Activated naive CD4-positive, alpha-beta T cell treated with anti-CD3 and anti-CD28 coated beads, Interleukin-2, amount 50 U/mL, for 72 hours (primary cell): ENCODE measurements at places on chromosomes 7 and 10. TPM values are rescaled to one million over a fixed set of nuclear protein-coding genes. Genes with fewer than 3 reads are reported as not detected.

Gene PRKAR2B
- total RNA-seq = 0.71 TPM

Gene AGR3
- not detected for total RNA-seq

Gene CLDN4
- total RNA-seq = 0.57 TPM

Gene PKD2L1
- total RNA-seq = 0.10 TPM

Gene CDC14C
- total RNA-seq = not detected

Gene C10orf67
- total RNA-seq = 1.5 TPM

Gene POMZP3
- 12.3 TPM for total RNA-seq

Gene SMC3
- 70.7 TPM for total RNA-seq

Gene SYT15
- total RNA-seq = 1.4 TPM

Gene FKBP6
- not detected for total RNA-seq

Gene PRSS58
- not detected for total RNA-seq

DNA sequence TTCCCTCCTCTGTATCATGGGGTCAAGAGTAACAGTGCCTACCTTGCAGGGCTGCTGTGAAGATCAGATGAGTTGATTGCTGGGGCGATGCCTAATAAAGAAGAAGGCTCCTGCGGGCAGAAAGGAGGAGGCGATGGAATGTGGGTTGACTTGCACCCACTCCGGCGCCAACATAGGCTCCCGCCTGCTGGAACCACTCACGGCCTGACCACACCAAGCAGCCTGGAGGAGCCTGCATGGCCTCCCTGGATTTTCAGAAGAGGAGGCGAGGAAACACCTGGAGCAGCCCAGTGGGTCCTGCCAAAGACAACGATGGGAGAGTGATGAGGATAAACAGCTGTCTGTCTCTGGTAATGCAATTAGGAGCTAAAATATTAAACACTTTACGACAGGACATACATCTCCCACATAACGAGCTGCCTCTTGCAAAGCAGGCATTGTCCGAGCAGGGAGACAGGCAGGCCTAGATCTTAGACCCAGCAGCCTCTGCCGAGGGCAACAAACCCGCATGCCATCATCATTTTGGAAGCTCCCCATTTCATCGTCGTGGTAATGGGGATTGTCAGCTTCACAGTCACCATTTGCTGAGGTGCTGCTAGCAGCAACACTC is 302.9 kb upstream of the ZMIZ1 start:
- no peak for DNase-seq

DNA sequence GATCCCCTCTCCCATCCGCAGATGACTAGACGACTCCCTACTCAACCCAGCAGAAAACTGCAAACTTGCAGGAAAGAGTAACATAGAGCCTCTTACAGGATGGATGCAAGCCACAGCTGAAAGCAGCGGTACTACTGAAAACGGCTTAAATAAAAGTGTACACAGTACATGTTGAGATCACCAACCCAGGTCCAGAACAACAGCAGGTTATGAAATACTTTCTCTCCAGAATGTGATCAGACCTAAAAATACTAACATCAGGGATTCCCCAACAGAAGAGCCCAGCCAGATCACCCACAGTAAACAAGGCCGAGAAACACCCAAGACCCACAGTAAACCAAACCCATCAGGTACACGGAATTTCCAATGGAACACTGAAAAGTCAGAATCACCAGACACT is 13.2 kb downstream of the ATE1 start:
- DNase-seq = no peak

DNA sequence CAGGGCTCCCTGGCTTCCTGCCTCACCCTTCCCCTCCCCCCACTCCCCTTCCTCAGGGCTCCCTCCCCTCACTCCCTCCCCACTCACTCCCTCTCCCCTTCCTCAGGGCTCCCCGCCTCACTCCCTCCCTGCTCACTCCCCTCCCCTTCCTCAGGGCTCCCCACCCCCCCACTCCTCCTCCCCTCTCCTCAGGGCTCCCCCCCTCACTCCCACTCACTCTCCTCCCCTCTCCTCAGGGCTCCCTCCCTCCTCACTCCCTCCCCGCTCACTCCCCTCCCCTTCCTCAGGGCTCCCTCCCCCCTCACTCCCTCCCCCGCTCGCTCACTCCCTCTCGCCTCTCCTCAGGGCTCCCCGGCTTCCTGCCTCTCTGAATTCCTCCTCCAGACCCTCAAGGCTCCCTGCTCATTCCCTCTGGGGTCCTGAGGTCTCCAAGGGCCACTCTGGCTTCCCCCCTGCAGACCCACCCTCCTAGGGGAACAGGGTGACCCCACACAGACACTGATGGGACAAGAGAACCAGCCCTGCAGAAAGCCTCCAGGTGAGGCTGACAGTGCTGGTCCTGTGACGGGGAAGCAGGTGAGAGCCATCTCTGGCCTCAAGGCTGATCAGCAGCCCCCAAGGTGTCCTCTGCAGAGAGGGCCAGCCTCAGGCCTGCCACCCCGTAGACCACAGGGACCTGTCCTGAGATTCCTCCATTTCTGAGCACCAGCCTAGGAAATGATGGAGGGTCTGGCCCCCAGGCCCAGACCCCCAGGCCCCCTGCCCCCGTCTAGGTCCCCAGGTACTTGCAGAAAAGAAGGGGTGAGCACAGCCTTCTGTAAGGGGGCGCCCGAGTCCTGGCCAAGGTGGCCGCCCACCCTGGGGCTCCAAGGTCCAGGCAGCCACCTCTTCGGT is 47.2 kb downstream of the PWWP2B start:
- no peak for DNase-seq

GRCh38 chr10:92502296-92502808 is 71.5 kb downstream of the IDE start:
- DNase-seq = no peak

GRCh38 chr7:148684289-148684830 is 14.3 kb upstream of the CUL1 start:
- DNase-seq = no peak

DNA sequence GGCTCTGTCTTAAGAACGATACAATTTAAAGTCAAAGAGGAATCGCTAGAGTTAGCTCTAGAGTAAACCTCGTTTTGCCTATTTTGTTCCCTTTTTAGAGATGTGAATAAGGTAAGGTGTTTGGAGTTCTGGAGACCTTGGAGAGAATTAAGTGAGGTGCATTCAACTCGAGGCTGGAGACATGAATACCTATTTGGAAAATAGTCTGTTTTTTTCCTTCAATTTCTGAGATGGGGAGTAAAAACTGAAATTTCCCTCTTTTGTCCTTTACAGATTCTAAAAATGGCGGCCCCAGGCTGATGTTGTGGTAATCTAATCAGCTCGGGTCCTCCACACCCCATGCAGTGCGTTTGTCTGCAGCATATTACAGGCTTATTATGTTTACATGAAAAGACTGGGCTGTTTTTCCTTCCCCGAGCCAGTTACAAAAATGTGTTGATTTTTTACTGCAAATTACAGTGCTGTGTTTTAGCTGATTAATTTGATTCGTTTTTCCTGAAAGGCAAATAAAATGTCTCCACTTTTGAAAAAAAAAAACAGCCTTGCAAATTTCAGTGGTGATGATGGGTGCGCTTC is 1.5 kb downstream of the KMT2E start:
- DNase-seq = no peak

GRCh38 chr10:844552-844951 is 87.0 kb downstream of the LARP4B start:
- DNase-seq = no peak

GRCh38 chr7:29146888-29147609 is 712 bp upstream of the CPVL start:
- no peak for DNase-seq

GRCh38 chr7:143878884-143879283 is 23.1 kb downstream of the TCAF1 start:
- no peak for DNase-seq

- no peak for DNase-seq
Measured at GRCh38 chr10:59706851-59707797, 2.5 kb downstream of the SLC16A9 start.

DNA sequence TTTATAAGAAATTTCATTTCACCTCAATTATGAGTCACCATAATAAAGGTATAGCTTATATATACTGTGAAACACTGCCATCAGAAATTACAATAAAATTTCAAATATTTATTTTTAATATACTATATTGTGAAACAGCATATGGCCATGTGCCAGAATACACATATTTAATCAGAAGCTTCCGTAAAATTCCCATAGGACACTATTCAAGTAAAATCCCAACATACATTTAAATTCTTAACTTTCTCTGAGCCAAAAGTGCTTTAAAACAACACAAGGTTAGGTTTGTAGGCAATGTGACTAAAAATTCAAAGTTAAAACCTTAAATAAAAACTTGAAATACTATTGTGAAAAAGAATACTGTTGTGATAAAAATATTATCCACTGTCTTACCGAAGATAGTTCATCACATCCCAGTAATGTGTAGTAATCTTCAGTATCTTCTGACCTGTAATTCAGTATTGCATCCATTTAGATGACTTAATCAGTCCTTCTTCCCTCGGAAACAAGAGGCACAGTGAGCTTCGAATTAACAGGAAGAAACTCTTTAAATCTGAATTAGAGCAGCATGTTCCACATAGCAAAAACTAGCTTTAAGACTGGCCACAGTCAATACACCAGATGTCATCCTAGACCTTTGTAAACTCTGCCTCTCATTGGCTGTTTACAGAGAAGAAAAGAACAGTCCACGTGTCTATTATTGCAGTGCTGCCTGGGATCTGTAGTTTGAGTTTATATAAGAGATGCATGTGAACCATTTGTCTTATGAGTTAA is at the start of gene DNAJC12:
Gene DNAJC12 (minus strand): TSS at position 648 of the 774 bp plus-strand sequence. CDS start 177 bp downstream, at position 471.
- no peak for DNase-seq

- no peak for DNase-seq
Measured at GRCh38 chr10:124629415-124629814, 114.8 kb downstream of the FAM53B start.

- no peak for DNase-seq
Measured at GRCh38 chr10:66931340-66931948, 5.6 kb downstream of the LRRTM3 start.

DNA sequence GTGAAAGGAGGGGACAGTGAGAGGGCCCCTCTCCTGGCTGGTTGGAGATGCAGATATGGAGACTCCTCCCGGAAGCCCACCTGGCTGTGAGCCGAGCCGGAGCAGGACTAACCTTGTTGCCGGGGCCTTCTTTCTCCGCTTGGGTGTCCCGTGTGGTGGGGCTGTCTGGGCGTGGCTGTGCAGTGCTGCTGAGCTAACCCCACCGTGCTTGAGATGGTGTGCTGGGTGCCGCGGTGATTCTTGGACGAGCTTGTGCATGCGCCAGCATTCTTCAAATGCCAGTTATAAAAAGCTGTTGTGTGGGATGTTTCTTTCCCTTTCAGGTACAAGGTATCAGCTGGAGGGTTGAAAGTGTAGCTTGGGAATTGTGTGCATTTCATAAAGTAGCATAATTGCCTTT is 48.8 kb downstream of the DAGLB start:
- no peak for DNase-seq

GRCh38 chr10:108422286-108422685 is 1257.8 kb upstream of the SORCS1 start:
- DNase-seq = no peak

DNA sequence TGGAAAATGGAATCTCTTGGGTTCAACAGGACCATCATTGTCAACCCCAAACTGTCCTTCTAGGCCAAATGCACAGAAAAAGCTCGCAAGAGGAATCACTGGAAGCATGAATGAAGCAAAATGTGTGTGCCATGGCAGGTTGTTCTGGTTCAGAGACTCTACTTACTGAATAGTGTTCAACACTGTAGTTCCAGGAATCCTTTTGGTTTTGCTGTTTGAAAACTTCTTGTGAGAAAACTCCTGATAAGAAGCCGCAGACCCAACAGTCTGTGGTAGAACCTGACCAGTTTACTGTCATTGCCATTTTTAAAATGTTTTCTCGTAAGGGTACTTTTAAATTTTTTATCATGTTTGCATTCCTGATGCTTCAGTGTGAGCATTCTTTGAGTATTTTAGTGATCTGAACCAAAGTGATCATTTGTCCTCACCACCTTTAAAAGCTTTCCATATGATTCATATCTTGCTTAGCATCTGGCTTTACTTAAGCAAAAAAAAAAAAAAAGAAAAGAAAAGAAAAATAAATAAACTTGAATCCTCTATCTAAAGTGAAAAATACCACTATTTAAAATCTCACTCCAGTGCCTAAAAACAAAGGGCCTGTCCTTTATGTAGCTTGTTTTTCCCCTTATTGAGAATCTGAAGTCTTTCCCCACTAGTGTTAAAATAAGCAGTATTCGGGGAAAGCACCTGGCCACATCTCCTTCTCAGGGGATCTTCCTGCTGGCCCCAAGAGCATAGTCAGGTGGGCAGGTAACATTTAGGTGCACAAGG is 92.4 kb downstream of the WNT2 start:
- no peak for DNase-seq

- DNase-seq = no peak
Measured at GRCh38 chr7:74267756-74268565, 13.8 kb upstream of the RFC2 start.
